ENCODE measurements at places on chromosomes 4 and X. TPM values are rescaled to one million over a fixed set of nuclear protein-coding genes. Genes with fewer than 3 reads are reported as not detected.

The DOCK11 gene
- total RNA-seq, result 62.1 TPM

The EBP gene
- 18.9 TPM for total RNA-seq

The NLRP2B gene
- not detected for total RNA-seq

The CYSLTR1 gene
- total RNA-seq, result 10.6 TPM

The REST gene
- 28.8 TPM for total RNA-seq

The ETDA gene
- not detected for total RNA-seq

The MOB1B gene
- total RNA-seq, result 19.7 TPM

The KCTD8 gene
- 6.4 TPM for total RNA-seq

The SPACA5 gene
- total RNA-seq, result not detected

GRCh38 chr4:123304151-123304964 is 92.2 kb upstream of the SPRY1 start:
- DNase-seq, result no peak

DNA sequence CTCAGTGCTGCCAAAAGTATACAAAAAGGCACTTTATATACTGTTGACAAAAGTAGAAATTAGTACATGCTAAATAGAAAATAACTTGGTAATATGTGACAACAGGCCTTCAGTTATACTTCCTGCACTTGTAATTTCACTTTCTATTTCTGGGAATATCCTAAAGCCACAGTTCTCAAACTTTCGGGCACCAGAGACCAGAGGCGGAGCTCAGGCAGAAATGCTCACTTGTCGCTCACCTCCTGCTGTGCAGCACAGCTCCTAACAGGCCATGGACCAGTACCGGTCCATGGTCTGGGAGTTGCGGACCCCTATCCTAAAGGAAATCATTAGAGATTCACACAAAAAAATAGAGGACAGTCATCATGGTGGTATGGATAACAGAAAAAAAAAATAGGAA is 25.7 kb downstream of the ACSL4 start:
- no peak for DNase-seq

DNA sequence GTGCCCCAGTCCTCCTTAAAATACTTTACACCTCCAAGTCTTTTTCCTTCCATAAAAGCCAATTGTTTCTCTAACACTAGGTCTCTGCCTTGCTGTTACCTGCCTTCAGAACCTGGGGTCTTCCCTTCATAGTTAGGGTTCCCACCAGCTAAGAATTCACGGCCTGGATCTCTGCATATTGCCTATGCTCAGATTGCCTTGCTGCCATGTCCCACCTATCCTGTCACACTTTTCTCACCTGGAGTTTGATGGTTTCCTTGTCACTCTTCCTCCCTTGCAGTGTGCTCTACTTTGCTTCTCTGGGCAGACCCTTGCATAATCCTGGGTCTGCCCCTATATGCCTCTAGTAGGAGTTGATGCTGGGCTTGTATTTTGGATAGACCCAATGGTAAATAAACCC is 36.6 kb upstream of the TMPRSS11E start:
- no peak for DNase-seq

- DNase-seq, result no peak
Observed at GRCh38 chrX:12488220-12488619, 303.0 kb upstream of the PRPS2 start.

DNA sequence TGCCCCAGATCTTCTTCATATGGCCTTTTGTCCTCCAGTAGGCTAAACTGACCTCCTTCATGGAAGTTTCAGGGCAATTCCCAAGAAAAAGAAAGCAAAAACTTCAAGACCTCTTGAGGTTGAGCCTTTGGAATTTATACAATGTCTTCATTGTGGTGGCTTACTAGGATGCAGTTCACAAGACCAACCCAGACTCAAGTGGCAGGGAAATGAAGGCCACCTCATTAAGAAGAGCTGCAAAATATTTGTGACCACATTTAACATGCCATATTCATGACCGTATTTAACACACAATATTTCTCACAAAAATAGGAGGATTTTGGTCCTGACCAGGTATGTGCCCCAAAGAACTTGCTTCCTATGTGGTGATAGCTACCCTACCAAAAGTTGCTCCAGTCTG is 605.5 kb upstream of the PITX2 start:
- no peak for DNase-seq

DNA sequence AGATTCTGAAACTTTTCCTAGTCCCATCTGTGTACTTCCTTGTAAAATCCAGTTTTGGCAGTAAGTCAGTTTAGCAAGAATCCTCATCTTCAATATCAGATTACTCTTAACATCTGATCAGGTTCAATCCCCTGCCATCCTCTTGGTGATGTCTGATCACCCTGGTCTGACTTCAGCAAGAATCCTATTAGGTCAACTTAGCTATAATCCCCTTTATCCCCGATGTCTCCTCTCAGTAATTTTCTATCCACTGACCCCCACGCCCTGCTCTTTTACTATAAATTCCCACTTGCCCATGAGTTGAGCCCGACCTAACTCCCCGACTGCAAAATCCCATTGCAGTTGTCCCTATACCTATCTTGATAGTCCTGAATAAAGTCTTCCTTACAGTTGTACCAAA is 57.9 kb upstream of the PRSS48 start:
- no peak for DNase-seq

DNA sequence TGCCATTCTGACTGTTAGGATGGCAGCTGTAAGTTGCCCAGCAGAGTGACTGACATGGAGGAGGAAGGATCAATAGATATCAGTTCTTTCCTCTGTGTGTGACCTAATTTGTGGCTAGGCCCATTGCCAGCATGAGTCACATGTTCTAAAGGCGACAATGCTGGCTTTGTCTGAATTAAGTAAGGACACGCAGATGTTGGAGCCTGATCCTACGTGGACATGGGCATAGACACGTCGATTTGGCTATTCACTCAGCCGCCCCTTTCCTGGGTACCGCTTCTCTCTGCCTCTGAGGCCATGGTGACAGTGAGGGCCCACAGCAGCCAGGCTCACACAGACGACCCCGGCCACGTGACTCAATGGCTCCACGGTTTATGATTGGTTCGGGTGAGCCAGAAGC is 16.3 kb downstream of the PROM1 start:
- DNase-seq, result no peak

DNA sequence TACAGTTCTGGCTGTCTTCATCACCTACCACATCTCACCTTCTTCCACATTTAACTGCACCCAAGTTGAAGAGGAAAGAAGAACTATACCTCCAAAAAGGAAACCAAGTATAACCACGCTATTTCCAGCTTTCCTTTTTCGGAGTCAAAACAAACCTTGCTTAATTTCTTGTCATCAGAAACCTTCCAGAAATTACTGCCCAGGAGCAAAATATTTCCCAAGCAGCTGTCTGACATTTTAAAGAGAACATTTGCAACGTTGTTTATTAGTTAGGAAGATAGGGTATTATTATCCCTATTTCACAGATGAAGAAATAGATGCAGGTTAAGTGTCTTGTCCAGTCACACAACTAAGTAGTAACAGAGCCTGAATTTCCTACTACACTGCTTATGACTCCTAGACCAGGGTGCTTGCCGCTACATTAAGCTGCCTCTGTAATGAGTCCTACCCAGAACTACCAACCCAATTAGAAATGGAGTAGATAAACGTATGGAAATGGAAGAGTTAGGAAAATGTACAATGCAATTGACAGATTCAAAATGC is 2.2 kb upstream of the ACSL4 start:
- DNase-seq, result no peak

GRCh38 chrX:108122748-108123147 is 31.2 kb downstream of the ATG4A start:
- no peak for DNase-seq

DNA sequence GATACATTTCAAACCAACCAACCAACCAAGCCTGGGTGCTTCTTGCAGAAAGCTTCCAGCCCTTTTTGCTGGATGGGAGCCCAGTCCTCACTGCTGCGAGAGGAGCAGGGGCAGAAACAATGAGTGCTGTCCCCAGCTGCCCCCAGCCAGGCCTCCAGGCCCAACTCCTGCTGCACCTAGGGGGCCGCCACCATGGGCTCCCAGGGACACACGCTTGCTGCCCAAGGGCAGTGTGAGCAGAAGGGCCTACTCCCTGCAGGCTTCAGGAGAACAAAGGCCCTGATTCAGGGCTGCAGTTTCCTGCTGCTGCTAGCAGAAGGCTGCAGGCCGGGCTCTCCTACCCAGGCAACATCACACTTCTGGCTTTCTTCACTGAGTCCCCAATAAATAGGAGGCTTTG is 37.7 kb upstream of the ENPP6 start:
- no peak for DNase-seq

GRCh38 chr4:89535251-89535650 is 227.7 kb upstream of the GPRIN3 start:
- DNase-seq, result no peak

DNA sequence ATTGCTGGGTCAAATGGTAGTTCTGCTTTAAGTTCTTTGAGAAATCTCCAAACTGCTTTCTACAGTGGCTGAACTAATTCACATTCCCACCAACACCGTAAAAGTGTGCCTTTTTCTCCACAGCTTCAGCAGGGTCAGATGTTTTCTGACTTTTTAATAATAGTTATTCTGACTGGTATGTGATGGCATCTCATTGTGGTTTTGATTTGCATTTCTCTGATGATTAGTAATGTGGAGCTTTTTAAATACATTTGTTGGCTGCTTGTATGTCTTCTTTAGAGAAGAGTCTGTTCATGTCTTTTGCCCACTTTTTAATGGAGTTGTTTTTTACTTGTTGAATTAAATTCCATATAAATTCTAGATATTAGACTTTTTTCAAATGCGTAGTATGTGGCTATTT is 257.5 kb upstream of the ANKRD50 start:
- no peak for DNase-seq

GRCh38 chr4:162935214-162935613 is 231.5 kb downstream of the NAF1 start:
- no peak for DNase-seq

- DNase-seq, result no peak
Observed at GRCh38 chr4:84291969-84292368, 207.1 kb downstream of the NKX6-1 start.

DNA sequence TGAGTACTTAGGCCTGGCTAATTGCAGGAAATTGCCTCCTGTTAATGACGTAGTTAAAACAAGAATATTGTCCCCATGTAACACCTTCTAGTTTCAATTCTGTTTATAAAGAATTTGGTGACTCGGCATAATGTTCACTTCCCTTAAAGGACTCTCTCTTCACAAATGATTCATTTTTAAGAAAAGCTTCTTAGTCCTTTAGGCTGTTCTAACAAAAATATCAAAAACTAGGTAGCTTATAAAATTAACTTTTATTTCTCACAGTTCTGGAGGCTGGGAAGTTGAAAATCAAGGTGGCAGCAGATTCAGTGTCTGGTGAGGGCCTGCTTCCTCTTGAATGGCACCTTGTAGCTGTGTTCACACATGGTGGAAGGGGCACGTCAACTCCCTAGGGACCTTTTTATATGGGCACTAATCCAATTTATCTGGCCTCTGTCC is 23.8 kb downstream of the COL25A1 start:
- no peak for DNase-seq

- DNase-seq, result no peak
Observed at GRCh38 chr4:114875630-114876029, 237.8 kb downstream of the NDST4 start.

DNA sequence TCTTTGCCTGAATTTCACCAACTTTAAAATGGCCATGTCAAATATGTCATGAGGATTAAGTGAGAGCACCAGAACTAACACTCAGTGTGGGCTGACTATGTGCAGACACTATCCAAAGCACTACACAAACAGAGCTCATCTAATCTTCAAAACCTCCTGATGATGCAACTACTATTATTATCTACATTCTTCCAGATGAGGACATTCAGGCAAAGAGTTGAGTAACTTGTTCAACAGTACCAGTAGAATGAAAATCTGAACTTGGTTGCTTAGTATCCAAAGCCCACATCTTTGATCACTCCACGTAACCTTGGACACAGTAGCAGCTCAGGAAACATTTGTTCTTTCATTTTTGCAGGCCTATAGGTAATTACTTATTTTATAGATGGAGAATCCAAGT is 90.1 kb downstream of the ATP8A1 start:
- no peak for DNase-seq

- no peak for DNase-seq
Observed at GRCh38 chrX:41580423-41581064, 108.2 kb upstream of the GPR34 start.

GRCh38 chrX:19689170-19689779 is 174.0 kb upstream of the MAP3K15 start:
- no peak for DNase-seq

Data from omental fat pad (tissue), 4 donors.